ENCODE measurements at places on chromosomes 12 and 14. TPM values are rescaled to one million over a fixed set of nuclear protein-coding genes. Genes with fewer than 3 reads are reported as not detected.

- no peak for DNase-seq
These were observed 35.1 kb downstream of the ARF6 start for GRCh38 chr14:49928015-49928414.

- DNase-seq = no peak
These were observed 13.6 kb downstream of the MED13L start for GRCh38 chr12:116263844-116264243.

The OR6C76 gene
- total RNA-seq = not detected

The LTBR gene
- 71.8 TPM for total RNA-seq

The KRT72 gene
- not detected for total RNA-seq
